ENCODE measurements at places on chromosomes 7 and 10.

DNA sequence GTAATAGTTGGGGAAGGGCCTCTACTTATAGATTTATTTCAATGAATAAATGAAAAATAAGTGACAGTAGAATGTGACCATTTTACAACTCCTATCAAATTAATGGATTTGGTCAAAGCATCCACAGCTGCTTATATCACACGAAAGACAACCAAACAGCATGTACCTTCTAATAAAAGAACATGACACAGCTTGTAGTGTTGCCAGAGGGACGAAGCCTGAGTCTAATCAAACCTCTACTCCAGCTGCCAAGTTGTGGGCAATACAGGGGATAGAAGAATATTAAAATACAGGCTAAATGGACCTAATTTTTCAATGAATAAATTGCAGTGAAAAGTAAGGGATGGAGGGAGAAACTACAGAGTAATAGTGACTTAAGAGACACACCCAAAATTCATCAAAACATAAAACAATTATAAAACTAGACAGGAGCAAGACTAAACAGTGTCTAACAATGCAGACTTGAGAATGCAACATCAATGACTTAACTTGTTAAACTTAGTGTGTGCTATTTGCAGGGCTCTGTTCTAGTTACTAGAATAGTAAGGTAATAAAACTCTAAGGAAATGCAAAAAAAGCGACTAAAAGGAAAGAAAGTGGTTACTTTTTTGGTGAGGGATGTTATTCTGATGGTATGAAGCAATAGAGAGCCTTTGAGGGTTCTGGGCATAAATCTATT, 853.8 kb downstream of the GRM8 start:
- no peak for DNase-seq

DNA sequence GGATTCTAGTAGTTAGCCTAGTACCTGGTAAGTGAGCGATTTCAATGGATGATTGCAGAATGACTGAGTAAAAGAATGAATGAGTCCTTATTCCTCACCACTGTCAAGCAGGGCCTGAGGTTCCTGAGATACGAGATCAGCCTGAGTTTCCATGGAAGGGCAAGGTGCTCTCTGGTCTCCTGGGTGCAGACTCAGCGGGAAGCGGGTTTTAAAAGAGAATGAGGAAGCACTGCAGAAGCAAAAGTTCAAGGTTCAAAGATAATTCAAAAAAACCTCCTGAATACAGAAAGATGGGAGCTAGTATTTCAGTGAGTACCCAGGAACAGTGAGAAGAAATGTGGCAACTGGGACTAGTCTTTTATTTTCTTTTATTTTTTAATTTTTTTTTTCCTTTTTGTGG, 4.3 kb downstream of the ZNF3 start:
- DNase-seq = no peak

GRCh38 chr10:74276416-74276815, 125.4 kb downstream of the ADK start:
- no peak for DNase-seq

- DNase-seq = no peak
Observed at GRCh38 chr7:50727072-50727471, 55.6 kb downstream of the GRB10 start.

DNA sequence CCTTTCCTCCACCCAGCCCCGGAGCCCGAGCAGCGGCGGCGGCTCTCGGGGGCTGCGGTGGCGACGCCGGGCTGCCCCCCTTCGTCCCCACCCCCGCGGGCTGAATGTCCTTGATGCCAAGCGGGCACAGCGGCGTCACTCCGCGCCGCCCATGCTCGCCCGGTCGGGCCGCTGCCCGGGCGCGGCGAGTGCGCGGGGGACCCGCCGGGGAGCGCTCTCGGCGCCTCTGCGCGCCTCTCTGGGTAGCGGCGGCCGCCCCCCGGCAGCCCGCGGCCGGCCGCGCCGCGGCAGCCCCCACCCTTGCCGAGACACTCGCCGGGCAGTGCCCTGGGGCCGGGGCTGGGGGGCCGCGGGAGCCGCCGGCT, 433 bp upstream of the PLXNA4 start:
- DNase-seq = no peak

GRCh38 chr10:22319547-22319979, 1.3 kb upstream of the BMI1 start:
- DNase-seq = no peak

DNA sequence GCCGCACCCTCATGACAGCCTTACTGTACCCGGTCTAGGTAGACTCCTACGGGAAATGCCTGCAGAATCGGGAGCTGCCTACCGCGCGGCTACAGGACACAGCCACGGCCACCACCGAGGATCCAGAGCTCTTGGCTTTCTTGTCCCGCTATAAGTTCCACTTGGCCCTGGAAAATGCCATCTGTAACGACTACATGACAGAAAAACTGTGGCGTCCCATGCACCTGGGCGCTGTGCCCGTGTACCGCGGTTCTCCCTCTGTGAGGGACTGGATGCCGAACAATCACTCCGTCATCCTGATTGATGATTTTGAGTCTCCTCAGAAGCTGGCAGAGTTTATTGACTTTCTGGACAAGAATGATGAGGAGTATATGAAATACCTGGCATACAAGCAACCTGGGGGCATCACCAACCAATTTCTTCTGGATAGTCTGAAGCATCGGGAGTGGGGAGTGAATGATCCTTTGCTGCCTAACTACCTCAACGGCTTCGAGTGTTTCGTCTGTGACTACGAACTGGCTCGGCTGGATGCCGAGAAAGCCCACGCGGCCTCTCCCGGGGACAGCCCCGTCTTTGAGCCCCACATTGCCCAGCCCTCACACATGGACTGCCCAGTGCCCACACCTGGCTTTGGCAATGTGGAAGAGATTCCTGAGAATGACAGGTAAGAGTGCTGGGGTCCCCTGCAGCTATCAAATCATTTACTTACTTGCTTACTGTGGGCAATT, 8.5 kb upstream of the CHCHD1 start:
- DNase-seq = no peak

GRCh38 chr10:128180843-128181242, 54.6 kb upstream of the MKI67 start:
- DNase-seq = no peak

- no peak for DNase-seq
Observed at GRCh38 chr10:95505641-95506040, 55.5 kb downstream of the SORBS1 start.

GRCh38 chr7:40804477-40805215, 669.8 kb downstream of the SUGCT start:
- no peak for DNase-seq

- DNase-seq = no peak
Observed at GRCh38 chr7:44195889-44196288, 4.9 kb upstream of the YKT6 start.

- DNase-seq = no peak
Observed at GRCh38 chr7:151425670-151426440, 14.1 kb downstream of the CRYGN start.

Measured in amniotic stem cell (primary cell).